ENCODE measurements at places on chromosomes 16 and 17.

- DNase-seq, result peak; percentile 53
Measured at GRCh38 chr17:80891397-80892018, 100.1 kb upstream of the CHMP6 start.

- DNase-seq, result no peak
Measured at GRCh38 chr17:37103231-37103630, 154.5 kb downstream of the AATF start.

DNA sequence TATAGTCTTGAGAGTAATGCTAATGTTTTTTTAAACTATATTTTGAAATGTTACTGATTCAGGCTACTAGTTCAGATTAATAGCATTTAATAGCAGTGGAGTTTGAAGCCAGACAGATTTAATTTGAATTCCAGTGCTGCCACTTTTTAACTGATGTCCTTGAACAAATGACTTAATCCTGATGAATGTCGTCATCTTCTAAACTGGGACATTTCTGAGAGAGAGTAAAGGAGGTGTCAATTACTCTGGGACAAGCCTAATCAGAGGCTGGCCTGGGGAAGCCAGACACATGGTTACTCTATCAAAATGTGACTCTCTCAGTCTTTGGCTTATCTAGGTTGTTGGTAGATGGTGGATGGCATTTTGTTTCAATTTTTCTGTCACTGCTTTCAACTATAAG lies 246.7 kb downstream of the HS3ST3A1 start:
- DNase-seq, result no peak

- peak; percentile 38 for DNase-seq
Measured at GRCh38 chr17:35243561-35244340, 879 bp downstream of the SLFN5 start.

- DNase-seq, result no peak
Measured at GRCh38 chr17:28493460-28493859, 12.7 kb upstream of the FOXN1 start.

DNA sequence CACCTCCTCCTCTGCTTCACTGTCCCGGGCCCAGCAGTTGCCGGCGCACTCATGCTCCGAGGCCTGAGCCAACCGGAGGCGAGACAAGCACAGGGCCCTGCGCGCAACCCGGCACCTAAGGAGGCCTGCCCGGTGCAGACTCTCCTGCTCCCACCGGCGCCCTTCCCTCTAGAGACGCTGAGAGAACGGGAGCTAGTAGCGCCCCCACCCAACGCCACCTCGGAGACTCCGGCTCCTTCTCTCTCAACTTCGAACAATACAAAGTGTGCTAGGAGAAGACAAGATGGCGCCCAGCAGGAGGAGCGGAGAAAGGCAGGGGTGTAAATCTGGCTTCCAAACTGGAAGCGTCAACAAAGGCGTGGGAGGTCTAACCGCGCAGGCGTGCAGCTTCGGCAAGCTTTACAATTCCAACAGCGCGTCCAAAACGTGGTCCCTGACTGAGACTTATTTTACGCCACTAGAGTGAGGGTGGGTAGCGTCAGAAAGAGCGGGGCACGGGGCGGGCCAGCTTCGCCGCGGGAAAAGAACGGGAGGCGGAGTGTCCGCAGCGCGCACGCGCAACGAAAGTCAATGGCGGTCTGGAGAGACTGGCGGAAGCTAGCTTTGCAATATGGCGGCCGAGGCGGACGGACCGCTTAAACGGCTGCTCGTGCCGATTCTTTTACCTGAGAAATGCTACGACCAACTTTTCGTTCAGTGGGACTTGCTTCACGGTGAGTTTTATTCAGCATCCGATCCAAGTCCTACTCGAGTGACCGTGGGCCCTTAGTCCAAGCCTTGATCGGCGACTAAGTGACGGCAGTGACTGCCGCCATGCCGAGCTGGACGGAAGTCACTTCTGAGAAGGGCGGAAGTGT lies at the start of gene MPDU1:
TSS of gene MPDU1 (plus strand) at position 600 of the 857 bp plus-strand sequence. CDS start at position 611, 11 bp downstream.
- peak; percentile 89 for DNase-seq

- no peak for DNase-seq
Measured at GRCh38 chr17:33551911-33552310, 258.8 kb upstream of the ASIC2 start.

GRCh38 chr16:82585675-82586074 lies 41.1 kb upstream of the CDH13 start:
- no peak for DNase-seq

- no peak for DNase-seq
Measured at GRCh38 chr17:77096570-77097214, 44.1 kb upstream of the SEC14L1 start.

DNA sequence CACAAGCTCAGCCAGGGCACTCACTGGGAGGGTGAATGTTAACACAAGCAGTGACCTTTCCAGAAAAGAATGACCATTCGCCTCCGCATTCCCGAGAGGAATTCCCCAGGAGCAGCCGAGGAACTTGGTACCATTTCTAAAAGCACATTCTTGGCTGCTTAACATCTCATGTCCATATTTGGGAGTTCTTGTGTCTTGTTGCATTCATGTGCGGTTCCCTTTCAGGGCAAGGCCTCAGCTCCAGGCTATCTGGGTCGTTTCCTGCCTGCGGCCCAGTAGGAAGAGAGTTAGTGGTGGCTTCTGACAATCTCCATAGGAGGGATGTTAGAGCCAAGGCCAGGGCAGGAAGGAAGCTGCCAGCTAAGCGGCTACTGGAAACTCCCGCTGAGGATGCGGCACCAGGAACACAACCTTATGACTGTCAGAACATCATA lies 27.8 kb upstream of the MEAK7 start:
- DNase-seq, result no peak

DNA sequence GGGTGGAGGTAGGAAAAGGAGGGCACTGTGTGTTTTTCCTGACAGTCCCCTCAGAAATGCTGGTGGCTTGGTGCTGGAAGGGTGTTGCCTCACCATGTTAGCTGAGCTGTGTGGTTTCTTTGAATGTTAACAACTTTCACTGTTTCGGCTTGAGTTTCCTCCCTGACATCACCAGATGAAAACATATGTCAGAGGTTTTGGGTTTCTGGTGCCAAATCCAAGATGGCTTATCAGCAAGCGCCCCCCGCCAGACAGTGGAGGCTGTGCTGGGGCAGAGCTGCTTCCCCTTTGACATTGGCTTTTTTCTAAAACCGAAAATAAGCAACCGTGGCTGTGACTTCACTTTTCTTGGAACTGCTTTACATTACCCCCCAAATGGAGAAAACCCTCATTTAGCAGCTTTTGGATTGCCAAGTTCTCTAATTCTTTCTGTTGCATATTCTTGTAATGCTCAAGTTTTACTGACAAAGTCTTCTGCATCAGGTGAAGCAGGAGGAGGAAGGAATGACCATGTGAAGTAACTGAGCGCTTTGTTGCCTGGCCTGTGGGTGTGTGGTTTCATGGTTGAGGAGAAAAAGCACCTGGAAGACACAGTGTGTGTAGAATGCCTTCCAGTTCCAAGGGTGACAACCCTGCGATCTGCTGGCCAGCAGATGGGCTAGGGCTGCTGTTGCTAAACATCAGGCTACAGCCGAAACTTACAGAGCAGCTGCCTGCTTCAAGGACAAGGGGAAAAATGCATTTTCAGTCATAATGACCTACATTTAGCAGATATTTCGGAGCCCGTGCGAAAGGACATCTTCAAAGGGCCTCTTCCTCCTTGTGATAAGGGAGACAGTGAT lies 9.7 kb downstream of the RMI2 start:
- peak; percentile 55 for DNase-seq

DNA sequence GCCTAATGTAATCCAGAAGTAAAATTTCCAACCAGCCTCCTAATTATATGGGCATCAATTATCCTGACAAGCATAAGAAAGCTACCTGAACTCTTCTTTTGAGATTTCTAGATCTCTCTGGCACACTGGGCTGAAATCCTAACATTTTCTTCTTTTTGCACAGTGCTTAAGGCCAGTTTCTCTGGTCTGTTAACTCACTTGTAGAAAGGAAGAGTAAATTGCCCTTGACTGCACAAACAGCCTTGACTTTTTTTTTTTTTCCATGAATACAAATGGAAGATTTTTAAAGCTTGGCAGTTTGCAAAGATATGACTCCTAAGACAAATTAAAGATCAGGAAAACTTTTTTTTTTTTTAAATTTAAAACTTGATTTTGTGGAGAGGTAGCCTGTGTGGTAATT lies 291.2 kb upstream of the MON1B start:
- DNase-seq, result no peak

DNA sequence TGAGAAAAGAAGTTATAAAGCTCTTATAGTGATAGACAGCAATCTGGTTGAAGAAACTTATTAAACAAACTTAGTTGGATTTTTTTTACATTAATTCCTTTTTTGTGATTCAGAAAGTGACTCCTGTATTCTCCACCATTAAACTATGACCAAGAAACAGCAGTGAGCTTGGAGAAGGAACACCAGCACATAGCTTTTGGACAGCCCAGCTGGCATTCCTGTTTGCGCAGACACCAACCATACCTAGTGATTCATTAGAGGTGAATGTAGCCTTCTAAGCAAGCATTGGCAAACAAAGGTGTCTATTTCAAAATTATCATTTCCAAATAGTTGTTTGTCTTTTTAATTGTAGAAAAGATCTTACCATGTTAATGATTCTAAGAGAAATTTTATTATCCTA lies 94.4 kb downstream of the STXBP4 start:
- DNase-seq, result no peak

- no peak for DNase-seq
Measured at GRCh38 chr17:70523426-70523825, 354.1 kb downstream of the KCNJ2 start.

GRCh38 chr17:73072219-73072962 lies 20.1 kb downstream of the SLC39A11 start:
- DNase-seq, result no peak

- DNase-seq, result no peak
Measured at GRCh38 chr16:19808061-19808641, 76.5 kb downstream of the GPRC5B start.

- DNase-seq, result no peak
Measured at GRCh38 chr17:36812762-36813161, 124.5 kb upstream of the LHX1 start.

DNA sequence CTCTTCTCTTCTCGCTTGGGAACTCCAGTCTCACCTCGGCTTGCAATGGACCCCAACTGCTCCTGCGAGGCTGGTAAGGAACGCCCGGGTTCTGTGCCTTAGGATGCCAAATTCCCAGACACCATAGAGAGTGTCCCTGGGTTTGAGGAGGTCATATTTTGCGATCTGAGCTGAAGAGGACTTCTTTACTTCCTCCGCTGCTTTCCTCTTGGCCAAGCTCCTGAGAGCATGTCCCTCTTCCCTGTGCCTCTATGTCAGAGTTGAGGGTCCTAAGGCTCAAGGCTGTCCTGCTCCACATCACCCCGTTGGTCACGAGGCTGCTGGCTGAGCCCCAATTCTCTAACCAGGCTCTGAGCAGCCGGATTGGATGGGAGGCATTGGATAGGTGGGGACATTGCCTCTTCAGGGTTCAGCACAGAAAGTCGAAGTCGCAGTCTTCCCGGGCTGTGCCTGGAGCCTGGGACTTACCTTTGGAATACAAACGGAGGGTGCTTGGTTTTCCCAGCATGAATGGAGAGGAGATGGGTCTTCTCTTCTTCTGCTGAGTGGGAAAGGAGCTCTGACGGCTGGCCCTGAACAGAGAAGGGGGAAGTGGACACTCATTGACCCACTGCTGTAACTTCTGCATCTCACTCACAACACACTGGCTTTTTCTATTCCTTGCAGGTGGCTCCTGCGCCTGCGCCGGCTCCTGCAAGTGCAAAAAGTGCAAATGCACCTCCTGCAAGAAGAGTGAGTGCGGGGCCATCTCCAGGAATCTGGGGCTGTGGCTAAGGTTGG lies 416 bp downstream of the MT1H start:
- no peak for DNase-seq

DNA sequence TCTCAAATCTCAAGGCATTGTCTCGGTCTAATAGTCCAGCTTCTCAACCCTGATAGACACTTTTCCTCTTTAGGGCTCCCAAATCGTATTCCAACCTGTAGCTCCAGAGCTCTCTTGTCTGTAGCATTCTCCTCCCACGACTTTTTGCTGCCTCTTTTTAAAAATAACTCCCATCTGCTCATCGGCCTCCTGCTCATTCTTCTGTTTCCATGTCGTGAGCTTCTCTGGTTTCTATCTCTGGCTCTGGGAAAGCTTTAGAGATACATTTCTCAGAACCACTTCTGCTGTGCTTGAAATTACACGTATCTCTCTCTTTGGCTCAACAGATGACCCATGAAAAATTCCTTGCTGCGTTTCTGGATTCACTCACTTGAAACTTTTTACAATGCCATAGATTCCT lies 609.6 kb upstream of the C16orf82 start:
- DNase-seq, result no peak

- DNase-seq, result no peak
Measured at GRCh38 chr17:77099997-77100396, 40.8 kb upstream of the SEC14L1 start.

- no peak for DNase-seq
Measured at GRCh38 chr17:4327606-4328005, 38.9 kb downstream of the UBE2G1 start.

DNA sequence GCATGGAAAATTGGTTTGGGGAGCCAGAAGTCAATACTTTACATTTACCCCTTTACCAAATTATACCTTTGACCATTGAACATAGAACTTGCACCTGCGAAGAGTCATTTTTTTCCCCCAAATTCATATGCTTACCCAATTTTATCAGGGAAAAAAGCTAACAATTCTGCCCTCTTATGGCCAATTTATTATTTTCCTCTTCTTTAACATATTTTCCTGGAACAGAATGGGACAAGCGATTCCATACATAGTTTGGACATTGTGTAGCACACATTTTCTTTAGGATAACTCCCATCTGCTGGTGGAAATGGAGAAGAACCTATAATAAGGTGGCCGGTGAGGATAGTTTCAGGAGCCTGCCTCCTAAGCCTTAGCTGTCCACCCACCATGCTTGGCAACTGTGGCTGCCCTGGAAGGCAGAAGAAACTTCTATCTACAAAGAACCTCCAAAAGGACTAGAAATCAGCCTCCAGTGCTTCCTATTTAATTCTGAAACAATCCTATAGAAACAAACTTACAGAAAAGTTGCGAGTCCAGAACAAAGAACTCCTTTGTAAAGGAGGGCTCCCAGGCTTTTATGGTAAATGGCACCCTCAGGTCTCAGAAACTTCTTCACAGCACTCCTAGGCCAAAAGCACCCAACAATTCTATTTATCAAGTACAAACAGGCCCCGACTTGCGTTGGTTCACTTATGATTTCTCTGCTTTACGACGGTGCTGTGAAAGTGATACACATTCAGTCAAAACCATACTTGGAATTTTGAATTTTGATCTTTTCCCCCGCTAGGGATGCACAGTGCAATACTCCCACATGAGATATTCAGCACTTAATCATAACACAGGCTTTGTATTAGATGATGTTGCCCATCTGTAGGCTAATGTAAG lies 64.1 kb upstream of the CACNG4 start:
- no peak for DNase-seq

- no peak for DNase-seq
Measured at GRCh38 chr17:9446528-9446927, 129.1 kb downstream of the STX8 start.

GRCh38 chr16:57271867-57272495 lies 12.5 kb downstream of the PLLP start:
- no peak for DNase-seq

GRCh38 chr16:27317320-27317719 lies 3.5 kb downstream of the IL4R start:
- no peak for DNase-seq

- no peak for DNase-seq
Measured at GRCh38 chr16:17397499-17397891, 73.3 kb downstream of the XYLT1 start.

- DNase-seq, result no peak
Measured at GRCh38 chr16:27267037-27267677, 1.4 kb downstream of the NSMCE1 start.
